ENCODE measurements at places on chromosomes 1 and 21. TPM values are rescaled to one million over a fixed set of nuclear protein-coding genes. Genes with fewer than 3 reads are reported as not detected.

Gene TMOD4
- 1.6 TPM for total RNA-seq

Gene PUSL1
- 27.4 TPM for total RNA-seq

Gene NPPB
- total RNA-seq: not detected

Gene FALEC
- total RNA-seq: not detected

Gene IBA57
- 8.8 TPM for total RNA-seq

Gene PTPRC
- total RNA-seq: 0.16 TPM

Gene ARHGEF10L
- 29.5 TPM for total RNA-seq

Gene SIM2
- 0.24 TPM for total RNA-seq

Gene CAMK2N1
- 30.5 TPM for total RNA-seq

Gene NMNAT2
- total RNA-seq: 3.3 TPM

Gene GOLT1A
- not detected for total RNA-seq

Gene TMEM269
- total RNA-seq: under 0.01 TPM

Gene ELOA
- 47.9 TPM for total RNA-seq

Gene RGS1
- not detected for total RNA-seq

Gene NEXN
- total RNA-seq: 5.4 TPM

Gene TDRD5
- total RNA-seq: not detected

Gene PLEKHG5
- 12.6 TPM for total RNA-seq

Gene GBP2
- 29.0 TPM for total RNA-seq

Gene ENO1
- 1,174 TPM for total RNA-seq

Gene XCL1
- total RNA-seq: not detected

Gene TRIM58
- 1.9 TPM for total RNA-seq

Gene RGS8
- 0.16 TPM for total RNA-seq

Gene ACTA1
- not detected for total RNA-seq

Gene HUNK
- 1.8 TPM for total RNA-seq

Gene TSACC
- not detected for total RNA-seq

Gene RGS2
- 4.5 TPM for total RNA-seq

Gene QSOX1
- total RNA-seq: 205 TPM

Gene ANGPTL3
- total RNA-seq: 0.12 TPM

Gene C1orf87
- total RNA-seq: 0.32 TPM

Gene PCBP3
- total RNA-seq: 16.7 TPM

Gene POTED
- total RNA-seq: not detected

Gene PAPPA2
- 0.12 TPM for total RNA-seq

Gene IL22RA1
- total RNA-seq: not detected

Gene LRRC42
- 37.6 TPM for total RNA-seq

Gene LAMC2
- total RNA-seq: 4.7 TPM

Gene OR2T29
- not detected for total RNA-seq

Gene TMIGD3
- total RNA-seq: not detected

Gene OXCT2
- 1.8 TPM for total RNA-seq

Gene ITLN2
- not detected for total RNA-seq

Gene CFHR1
- 0.16 TPM for total RNA-seq

Gene ASAP3
- 65.1 TPM for total RNA-seq

Gene COL16A1
- 317 TPM for total RNA-seq

Gene FAM78B
- 1.5 TPM for total RNA-seq

Gene PEX10
- total RNA-seq: 43.4 TPM

Gene SH3BGR
- total RNA-seq: 0.97 TPM

Gene CDK18
- 2.6 TPM for total RNA-seq

All from hair follicle dermal papilla cell (primary cell).